ENCODE measurements at places on chromosomes 3 and 15. TPM values are rescaled to one million over a fixed set of nuclear protein-coding genes. Genes with fewer than 3 reads are reported as not detected.

- no peak for DNase-seq
Measured at GRCh38 chr15:95448531-95449229, 881.8 kb upstream of the NR2F2 start.

The GOLGA6B gene
- not detected for total RNA-seq

DNA sequence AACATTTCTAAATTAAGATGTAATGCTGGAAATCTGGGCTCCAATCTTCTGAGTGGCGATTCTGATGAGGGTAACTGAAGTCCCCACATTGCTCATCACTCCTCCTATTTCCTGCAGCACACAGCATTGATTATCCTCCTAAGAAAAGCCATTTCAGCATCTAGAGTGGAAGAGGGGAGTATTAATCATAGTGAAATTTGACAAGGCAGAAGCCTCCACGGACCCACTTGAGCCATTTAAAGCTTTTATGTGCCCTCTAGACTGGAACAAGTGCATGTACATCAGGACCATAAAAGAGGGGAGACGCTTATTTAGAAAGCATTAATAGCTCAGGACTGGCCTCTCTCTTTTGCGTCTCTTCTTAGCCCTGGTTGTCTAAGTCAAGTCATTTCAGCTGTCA, 25.8 kb downstream of the AQP9 start:
- no peak for DNase-seq

DNA sequence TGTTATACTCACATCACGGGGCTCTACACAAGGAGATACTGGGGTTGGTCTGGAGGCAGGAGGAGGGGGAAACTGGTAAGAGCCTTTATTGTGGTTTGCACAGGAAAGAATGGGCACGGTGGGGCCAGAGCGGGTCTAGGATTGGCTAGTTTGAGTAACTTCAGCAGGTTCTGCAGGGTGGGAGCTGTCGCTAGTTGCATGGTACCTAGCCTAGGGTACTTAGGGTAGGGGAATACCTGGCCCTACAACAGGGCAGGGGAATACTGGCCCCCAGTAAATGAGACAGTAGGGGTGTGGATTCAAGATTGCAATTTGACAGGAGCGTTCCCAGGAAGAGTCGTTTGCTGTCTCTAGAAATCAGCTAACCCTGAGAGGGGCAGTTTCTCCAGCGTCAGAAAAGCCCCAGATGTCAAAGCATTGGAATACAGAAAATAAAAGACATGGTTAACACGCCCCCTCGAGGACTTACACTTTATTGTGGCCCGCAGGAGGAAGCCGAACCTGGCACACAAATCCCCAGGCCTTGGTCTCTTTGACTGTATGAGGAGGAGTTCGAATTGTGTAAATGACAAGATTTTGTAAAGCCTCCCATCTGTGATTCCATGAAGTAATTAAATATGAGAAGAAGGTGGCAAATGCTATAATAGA, 32.0 kb downstream of the ST8SIA2 start:
- no peak for DNase-seq

DNA sequence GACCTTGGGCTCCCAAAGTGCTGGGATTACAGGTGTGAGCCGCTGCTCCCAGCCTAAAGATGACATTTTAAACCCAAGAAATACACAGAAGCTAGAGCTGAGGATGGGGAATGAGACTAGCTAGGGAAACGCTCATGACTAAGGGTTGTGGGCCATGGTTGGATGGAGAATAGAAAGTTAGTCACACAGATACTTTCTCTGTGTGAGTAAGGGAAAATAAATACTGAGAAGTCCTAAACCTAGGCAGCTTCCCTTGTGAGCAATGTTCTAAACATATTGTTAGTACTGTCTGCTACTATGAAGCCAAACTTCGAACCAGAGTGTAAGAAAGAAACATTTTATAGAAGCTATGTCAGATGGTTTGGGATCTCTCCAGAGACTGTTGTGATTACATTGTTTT, 304.8 kb upstream of the STAC start:
- no peak for DNase-seq

DNA sequence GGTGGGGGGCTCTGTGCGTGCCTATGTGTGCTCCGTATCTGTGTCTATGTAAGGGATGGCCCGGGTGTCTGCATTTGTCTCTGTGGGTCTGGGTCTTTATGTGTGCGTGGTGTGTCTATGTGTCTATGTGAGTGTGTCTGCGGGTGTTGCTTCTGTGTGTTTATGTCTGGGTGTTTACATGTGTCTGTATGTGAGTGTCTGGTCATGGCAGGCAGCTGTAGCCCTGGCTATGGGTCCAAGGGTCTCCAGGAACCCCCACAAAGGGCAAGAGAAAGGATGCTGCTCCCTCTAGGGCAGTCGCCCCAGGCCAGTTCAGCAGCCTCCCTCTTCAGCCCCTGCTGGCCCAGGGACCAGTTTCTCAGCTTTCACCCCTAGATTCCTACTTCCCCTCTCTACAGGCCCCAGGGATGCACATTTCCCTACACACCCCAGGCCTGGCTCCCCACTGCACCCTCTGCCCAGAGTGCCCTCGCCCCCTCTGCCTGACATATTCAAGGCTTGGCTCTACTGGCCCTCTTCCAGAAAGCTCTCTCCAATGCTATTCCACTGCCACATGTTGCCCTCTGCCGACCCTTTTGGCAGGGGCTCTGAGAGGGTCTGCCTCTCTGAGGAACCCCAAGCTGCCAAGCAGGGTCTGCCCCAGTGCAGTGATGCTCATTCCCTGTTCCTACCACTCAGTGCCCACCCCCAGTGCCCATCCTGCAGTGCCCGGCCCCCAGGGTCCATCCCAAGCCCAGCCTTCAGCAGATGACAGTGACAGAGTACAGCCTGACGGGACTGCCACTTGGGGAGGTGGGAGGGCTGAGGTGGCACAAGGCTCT, 1.0 kb upstream of the MYL3 start:
- DNase-seq = no peak

DNA sequence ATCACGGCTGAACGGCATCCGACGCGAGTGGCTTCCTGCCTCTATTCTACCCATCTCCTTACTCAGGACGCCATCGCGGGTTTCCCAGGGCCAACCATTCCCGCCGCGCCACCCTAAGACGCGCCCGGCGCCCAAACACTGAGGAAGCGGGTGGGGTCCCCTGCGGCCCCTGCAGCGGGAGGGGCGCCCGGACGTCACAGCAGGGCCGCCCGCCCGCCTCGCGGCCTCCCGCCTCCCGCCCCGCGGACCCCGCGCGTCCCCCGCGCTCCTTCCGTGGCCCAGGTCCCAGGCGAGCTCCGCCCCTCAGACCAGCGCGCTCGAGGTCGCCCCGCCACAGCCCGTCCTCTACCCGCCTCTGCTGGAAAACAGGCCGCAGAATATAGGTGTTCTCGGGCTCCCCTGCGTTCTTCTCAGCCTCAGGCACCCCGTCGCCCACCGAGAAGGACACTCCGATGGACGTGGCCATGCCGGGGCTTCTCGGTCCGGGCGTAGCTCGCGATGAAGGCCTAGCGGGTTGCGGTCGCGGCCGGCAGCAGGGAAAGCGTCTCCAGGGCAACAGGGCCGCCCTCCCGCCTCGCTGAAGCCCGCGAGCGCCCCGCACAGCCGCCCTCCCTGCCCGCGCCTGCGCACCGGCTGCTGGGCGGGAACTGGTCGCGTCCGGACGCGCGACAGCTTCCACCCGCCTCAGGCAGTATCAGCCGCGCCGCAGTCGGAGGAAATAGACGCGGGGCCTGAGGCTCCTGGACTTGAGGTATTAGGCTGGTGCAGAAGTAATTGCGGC, at the start of gene DYNLT2B:
DYNLT2B (minus strand) TSS at position 554 of the 781 bp plus-strand sequence; CDS start at position 466, 88 bp downstream.
- DNase-seq = peak; percentile 80

Measured in uterus (tissue), 4 donors.